ENCODE measurements at places on chromosomes 5 and 9.
A peak's percentile ranks its signal among the peaks of the same experiment; 100 is the strongest.

- no peak for DNase-seq
Observed at GRCh38 chr9:79565245-79565644, 6.5 kb upstream of the TLE4 start.

- DNase-seq, result no peak
Observed at GRCh38 chr5:139588962-139589361, 27.8 kb downstream of the UBE2D2 start.

GRCh38 chr5:31898036-31898632 is 259.2 kb downstream of the PDZD2 start:
- peak; percentile 67 for DNase-seq

DNA sequence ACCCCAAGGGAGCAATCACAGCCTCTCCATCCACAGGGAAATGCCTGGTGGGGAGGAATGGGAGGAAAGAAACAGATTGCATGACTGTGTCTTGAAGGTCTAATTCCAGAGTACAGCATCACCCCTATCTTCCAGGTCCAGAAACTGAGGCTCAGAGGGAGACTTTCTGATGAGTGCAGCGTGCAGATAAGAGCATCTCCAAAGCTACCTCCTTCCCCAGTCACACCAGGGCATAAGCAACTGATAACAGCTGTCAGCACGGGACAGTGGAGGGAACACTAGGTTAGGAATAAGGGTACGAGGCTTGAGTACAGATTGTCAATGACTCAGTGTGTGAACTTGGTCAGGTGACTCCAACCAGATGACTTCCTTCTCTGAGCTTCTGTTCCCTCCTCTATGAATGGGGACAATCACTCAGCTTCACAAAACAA is 126.9 kb downstream of the KCNIP1 start:
- peak; percentile 79 for DNase-seq

DNA sequence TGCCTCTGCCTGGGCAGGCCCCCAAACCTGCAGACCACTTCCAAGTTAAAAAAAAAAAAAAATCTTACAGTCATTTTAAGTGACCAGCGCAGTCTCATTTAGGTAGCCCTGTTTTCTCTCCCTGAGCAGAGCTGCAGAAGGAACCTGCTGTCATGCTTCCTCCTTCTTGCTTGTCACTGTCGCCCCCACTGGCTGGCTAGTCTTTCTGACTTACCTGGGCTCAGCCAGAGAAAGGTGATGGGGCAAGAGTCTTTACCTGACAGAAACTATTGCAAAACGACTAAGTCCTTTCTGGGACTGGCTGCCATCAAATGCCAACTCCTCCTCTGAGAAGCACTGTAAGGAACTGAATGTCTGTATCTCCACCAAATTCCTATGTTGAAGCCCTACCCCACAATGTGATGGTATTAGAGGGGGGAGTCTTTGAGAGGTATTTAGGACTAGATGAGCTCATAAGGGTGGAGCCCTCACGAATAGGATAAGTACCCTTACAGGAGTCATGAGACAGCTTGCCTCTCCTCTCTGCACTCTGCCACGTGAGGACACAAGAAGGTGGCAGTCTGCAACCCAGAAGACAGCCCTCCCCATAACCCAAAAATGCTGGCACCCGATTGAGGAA is 58.4 kb upstream of the SHC3 start:
- DNase-seq, result no peak

Measured in hematopoietic multipotent progenitor cell treated with erythropoietin and hydrocortisone succinate and interleukin-3 and kit ligand, for 8 days (in vitro differentiated cells).